Hematopoietic multipotent progenitor cell (in vitro differentiated cells): ENCODE measurements at places on chromosomes 2 and 18. TPM values are rescaled to one million over a fixed set of nuclear protein-coding genes. Genes with fewer than 3 reads are reported as not detected.
A peak's percentile ranks its signal among the peaks of the same experiment; 100 is the strongest.

DNA sequence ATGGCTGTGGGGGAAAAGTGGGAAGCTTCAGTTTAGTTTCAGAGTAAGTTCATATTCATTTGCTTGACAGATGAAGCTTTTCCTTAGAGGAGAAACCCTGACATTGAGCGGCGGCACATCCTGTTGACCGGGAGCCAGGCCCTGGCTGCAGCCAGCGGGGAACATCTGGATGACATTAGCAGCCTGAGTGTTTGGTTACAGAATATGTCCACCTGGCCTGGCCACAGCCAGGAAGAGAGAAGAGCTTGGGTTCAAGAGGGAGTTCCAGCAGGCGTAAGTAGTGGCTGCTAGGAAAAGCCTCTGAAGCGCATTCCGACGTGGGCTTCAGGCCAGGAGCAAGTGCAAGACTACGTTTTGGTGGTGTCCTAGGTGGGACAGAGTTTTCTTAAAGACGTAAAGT, 144.9 kb upstream of the MYCN start:
- no peak for DNase-seq

GRCh38 chr2:23492921-23493320, 107.9 kb downstream of the KLHL29 start:
- no peak for DNase-seq

DNA sequence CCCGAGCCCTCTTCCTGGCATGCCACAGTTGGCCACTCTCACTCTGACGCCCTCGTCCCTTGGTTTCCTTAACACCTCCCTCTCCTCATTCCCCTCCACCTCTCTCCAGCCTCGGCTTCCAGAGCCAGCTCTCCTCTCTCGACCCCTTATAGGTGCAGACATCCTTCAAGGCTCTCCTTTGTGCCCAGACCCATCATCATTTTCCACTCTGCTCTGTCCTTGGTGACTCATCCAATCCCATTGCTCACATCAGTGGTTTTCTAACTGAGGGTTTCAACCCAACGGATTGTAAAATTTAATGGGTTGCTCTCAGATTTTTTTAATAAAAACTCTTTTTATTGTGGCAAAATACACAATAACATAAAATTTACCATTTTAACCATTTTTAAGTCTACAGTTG, 6.2 kb downstream of the ST8SIA5 start:
- no peak for DNase-seq

DNA sequence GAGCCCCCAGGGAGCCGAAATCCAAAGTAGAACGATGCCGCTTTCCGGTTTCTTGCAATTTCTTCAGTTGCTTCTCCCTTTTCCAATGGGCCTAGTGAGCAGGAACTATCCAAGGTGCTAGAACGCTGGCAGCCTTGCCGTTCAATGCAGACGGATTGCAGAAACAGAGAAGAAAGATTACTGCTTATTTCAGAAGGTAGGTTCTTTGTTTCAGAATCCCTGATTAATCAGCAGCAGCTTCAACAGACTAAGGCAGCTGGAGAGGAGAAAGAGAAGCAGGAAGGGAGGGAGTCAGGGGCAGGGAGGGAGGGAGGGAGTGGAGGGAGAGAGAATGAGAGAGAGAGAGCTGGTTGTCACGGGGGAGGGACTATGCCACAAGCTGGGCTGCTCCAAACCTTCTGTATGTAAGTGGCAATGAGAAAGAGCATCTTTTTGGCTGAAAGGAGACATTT, 576 bp downstream of the NYAP2 start:
- DNase-seq = peak; percentile 21

GRCh38 chr2:74081030-74081762, 66.5 kb downstream of the BOLA3 start:
- DNase-seq = no peak

DNA sequence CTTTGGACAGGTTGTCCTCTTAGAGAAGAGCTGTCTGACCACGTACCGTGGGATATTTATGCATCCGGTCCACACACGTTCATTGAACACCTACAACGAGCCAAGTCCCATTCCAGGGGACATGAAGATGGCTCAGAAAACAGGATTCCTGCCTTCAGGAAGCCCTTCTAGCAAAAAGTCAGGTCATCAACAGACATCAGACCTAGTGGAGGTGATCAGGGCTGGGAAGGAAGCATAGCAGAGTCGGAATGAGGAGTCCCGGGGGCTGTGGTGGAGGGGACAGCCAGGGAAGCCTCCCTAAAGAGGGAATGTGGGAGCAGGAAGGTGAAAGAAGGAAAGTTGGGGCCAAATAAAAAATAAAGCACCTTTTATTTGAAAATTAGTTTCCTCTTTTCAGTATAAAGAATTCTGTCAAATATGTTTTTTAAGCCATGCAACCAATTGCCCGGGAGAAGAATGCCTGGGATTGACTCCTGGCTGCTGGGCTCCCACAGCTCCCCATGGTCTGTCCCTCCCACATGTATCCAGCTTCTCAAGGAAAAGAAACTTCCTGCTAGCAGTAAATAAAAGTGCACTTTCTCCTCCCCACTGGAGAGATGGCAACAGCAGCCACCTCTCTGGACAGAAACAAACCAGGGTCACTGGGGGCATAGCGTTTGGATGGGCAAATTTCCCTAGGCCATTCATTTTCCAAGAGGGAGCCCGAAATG, 144.8 kb downstream of the SMAD7 start:
- DNase-seq = no peak

GRCh38 chr2:129160879-129161278, 818.6 kb upstream of the RAB6C start:
- DNase-seq = no peak

- DNase-seq = peak; percentile 82
These were observed 20.7 kb upstream of the DNAH6 start for GRCh38 chr2:84495539-84496146.

DNA sequence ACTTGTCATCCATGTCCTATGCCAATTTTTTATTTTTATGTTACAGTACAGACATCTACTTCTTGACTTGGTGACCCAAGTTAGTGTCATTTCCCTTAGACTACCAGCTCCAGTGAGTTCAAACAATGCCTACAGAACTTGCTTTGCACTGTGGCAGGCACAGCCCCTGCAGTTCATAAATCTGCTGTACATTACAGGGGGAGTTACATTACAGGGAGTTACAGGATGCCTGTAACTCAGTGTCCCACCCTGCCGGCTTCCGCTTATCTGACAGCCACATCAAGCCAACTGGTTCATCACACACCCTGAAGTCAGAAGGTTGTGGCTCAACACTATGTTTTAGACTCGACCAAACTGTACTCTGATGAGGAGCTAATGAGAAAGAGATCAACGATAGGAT, 7.8 kb upstream of the NPAS2 start:
- no peak for DNase-seq

DNA sequence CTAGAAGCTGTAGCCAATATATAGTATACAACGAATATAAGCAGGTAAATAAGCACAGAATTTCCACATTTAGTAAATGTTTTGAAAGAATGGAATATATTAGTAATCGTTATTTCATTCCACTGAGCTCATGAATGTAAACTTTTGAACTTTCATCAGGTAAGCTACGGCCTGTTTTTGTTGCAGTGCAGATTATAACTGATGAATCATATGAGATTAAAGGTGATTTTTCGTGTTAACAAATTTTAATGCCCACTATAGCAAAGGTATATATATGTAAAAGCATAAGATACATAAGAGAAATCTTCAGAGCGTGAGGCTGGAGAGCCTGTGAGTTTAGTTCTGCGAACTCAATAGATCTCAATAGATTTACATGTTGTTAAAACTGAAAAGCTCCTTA, 1.1 kb downstream of the SCYGR1 start:
- no peak for DNase-seq

DNA sequence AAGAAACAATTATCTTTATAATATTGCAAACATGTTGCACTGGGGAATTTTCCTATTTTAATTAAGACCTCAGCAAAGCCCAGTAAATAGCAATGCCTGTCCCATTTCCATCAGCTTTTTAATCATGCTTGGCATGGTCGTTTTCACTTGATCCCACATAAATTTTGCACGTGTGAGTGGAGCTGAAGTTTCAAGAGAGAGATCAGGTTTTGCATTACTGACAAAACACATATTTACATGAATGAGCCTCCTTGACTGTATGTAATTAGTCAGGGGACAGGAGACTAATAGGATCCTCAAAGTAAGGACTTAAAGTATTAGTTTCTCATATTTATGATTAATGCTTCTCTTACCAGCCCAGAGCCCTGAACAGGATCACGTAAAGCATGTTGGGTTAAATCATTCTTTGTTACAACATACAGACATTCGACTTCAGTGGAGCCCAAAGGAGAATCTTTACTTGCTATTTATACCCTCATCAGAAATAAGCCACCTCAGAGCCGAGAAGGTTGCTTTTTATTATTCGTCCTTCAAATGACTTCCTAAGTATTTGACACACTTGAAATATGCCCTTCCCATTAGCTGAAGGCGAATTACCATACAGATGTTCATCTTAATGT, 711.3 kb downstream of the GALR1 start:
- DNase-seq = no peak

DNA sequence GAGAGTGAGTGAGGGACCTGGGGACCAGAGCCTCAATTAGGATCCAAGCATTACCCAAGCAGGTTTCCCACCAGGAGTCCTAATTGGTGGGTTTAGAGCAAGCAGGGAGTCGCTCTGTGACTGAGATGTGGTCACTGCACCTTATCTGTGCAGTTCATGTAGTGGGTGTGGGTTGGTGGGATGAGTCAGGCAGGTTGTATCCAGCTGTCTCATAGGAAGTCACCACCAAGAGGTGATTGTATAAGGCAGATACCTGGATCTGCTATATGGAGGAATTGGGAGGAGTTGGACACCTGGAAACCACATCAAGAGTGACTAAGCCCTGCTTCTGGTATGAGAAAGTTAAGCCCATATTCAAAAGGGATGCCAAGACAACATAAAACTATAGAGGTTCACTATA, 106.8 kb downstream of the ARHGAP28 start:
- no peak for DNase-seq

DNA sequence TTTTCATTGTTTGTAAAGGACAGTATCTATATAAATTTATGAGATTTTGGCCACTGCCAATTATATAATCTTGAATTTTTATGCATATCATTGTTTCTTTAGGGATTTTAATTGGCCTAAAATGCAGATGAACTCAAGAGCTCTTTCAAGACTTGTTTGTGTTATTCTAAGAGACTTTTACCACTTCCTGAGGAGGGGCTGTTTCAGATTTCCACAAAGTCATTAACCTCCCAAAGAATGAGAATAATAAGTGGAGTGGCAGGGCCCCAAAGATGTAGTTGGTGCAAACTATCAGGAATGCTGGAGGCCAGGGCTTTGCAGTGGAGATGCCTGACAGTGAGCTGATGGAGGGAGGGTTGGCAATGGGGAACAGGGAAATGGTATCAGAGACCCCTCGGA, 15.5 kb upstream of the ACVR1 start:
- no peak for DNase-seq

The FSHR gene
- under 0.01 TPM for total RNA-seq

- DNase-seq = no peak
These were observed 50.1 kb downstream of the SLC14A1 start for GRCh38 chr18:45774065-45774521.

The PLCL1 gene
- total RNA-seq = 0.27 TPM

DNA sequence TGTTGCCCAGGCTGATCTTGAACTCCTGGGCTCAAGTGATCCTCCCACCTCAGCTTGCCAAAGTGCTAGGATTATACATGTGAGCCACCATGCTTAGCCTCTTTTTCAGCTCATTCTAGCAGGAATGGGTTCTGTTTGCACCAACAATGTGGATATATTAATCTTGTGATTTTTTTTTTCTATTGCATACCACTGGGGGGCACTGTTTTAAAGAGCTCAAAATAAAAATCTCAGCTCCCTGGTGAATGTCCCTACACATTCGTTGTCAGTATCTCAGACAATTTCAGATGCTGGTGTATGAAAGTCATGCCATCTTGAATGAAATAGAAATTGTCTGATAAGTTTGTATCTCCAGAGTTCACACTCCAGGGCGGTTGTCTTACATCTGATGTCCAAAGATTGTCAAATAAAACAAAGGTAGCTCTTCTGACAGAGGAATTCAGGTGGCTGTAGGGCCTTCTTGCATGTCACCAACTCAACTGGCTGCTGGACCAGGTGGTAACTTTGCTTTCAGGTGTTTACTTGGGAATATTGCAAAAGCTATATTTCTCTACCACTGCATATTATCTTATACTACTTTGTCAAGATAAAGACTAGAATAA, 3.1 kb upstream of the MATN3 start:
- DNase-seq = peak; percentile 35

DNA sequence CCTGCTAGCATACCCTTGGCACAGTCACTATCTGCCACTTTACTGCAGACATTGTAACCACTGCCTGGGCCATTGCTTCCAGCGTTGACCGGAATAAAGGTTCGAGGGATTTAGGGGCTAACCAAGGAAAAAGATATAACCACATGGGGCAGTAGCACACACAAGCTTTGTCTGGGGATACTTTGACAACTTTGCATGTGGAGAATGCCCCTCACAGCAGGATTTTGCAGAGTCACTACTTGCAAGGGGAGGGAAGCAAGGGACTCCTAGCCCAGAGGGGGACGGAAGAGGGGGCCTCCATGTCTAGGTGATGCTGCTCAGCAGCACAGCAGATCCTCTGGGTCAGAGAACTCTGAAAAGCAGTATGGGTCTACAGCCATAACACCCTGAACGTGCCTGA, 138.7 kb downstream of the SPP2 start:
- no peak for DNase-seq

DNA sequence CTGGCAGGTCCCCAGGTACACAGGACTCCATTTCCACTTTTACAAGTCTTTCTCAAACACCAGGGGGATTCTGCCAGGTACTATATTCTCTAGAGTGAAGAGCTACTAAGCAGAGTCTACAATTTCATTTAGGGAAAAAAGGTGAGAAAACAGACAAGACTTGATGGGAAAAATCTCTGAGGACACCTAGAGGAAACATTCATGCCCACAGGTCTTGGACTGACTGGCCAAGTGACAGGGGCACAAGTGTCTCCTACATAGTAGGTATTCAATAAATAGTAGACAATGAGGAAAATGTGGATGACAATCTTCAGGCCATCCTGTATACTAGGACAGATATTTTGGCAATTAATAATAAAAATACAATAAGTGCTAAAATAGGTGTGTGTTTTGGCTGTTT, 228.6 kb downstream of the CLIP4 start:
- no peak for DNase-seq

DNA sequence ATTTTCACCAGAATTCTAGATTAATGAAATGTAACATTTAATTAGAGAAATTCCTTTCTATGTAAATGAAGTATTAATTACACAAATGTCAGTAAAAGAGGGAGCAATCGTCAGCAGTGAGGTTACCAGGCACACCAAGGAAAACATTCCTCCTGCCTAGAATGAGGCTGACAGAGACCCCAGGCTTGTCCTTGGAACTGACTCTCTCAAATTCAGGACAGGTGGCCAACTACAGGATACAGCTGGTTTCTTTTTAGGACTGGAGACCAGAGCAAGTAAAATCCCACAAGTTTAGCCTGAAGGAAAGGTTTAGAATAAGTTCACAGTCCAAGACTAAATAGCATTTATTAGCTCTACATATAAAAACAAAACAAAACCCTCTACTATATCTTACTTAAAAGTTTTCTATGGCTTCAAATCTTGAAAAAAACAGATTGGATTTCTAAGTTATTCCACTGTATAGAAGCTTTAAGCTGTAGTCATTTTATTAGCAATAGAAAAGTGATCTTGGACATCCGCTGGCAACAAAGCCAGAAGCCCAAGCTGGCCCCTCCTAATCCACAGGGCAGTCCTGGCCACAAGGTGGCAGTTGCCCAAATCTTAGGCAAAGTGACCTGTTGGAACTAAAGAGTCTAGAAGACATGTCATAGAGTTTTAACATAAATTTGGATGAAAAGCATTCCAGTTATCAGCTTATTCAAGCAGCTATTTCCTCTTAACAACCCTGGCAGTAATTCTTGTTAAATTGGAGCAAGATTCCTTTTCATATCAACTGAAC, 81.0 kb downstream of the SP3 start:
- no peak for DNase-seq

GRCh38 chr2:205555566-205556230, 126.6 kb upstream of the NRP2 start:
- DNase-seq = no peak

The SSB gene
- 23.2 TPM for total RNA-seq

The IL37 gene
- total RNA-seq = not detected
